ENCODE measurements at places on chromosomes 6 and 20.

DNA sequence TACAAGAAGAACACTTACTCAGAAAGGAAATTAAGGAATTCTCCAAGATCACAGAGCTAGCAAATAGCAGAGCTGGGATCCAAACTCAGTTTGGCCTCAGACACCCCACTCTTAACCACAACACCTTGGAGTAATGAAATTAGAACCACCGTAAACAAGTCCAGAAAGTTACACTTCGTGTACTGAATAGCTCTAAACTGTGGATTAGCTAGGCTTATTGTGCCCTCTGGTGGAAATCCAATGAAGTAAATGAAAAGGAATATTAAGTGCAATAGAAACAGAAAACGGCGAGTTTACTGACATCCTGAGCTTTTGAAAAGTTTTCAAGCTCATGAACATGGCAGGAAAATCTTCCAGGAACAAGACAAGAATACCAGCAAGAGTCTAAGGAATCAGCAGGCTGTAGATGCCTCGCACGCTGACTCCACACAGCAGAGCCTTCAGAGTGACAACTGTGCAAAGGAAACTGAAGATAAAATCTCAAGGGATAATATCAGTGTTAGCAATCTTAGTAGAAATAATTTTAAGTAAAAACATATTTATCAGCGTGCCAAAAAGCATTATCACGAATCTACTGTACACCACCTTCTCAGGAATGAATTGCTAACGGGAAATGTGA, 34.6 kb downstream of the FBXO5 start:
- no peak for DNase-seq

GRCh38 chr20:37081717-37082289, 14.0 kb downstream of the RBL1 start:
- no peak for DNase-seq

GRCh38 chr6:32439602-32440214, at the start of gene HLA-DRA:
Gene HLA-DRA, plus strand, starts transcription at chr6:32439887. Its CDS starts 64 bp downstream, at chr6:32439951.
- DNase-seq = no peak

GRCh38 chr20:40798066-40798465, 109.0 kb upstream of the MAFB start:
- DNase-seq = no peak

- no peak for DNase-seq
Measured at GRCh38 chr6:8619853-8620252, 184.5 kb upstream of the SLC35B3 start.

GRCh38 chr20:7792150-7792869, 147.9 kb downstream of the HAO1 start:
- DNase-seq = no peak

DNA sequence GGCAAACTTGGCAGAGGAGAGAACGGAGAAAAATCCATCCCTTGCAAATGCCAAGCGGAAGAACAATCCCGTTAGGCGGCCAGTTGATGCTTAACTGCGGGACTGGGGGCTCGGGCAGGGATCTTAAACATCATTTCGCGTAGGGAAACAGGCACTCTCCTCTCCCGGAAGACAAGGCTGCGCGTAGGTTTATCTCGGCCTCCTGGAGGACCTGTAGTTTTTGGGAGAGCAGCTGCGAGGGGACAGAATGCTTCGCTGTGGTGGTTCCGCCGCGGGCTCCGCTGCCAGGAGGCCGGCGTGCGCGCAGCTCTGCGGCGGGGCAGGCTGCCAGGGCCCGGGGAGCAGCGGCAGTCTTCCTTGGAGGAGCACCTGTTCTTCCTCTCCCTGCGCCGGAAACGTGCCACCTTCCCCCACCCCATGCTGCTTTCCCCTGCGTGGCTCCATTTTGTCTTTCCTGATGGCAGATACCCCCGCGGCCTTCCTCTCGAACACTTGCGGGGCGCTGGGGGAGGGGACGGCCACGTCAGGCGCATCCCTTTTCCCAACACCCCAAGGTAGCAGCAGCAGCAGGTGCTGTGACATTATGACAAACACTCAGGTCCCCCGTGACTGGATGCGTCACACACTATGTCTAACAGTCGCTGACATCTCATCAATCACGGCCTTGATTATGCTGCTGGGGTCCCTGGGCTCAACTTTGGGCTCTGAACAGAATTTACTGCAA, 230.7 kb upstream of the BTBD3 start:
- DNase-seq = no peak

- no peak for DNase-seq
Measured at GRCh38 chr6:135002974-135003703, 51.5 kb downstream of the HBS1L start.
